Colonic mucosa (tissue), 4 donors: ENCODE measurements at places on chromosomes 7 and 10. TPM values are rescaled to one million over a fixed set of nuclear protein-coding genes. Genes with fewer than 3 reads are reported as not detected.

GRCh38 chr7:139989366-139990141 lies 73.2 kb downstream of the PARP12 start:
- no peak for DNase-seq

GRCh38 chr10:126041804-126042231 lies 145.5 kb downstream of the FANK1 start:
- DNase-seq: peak; percentile 61

SFMBT2 gene
- 2.3 TPM for total RNA-seq

DNA sequence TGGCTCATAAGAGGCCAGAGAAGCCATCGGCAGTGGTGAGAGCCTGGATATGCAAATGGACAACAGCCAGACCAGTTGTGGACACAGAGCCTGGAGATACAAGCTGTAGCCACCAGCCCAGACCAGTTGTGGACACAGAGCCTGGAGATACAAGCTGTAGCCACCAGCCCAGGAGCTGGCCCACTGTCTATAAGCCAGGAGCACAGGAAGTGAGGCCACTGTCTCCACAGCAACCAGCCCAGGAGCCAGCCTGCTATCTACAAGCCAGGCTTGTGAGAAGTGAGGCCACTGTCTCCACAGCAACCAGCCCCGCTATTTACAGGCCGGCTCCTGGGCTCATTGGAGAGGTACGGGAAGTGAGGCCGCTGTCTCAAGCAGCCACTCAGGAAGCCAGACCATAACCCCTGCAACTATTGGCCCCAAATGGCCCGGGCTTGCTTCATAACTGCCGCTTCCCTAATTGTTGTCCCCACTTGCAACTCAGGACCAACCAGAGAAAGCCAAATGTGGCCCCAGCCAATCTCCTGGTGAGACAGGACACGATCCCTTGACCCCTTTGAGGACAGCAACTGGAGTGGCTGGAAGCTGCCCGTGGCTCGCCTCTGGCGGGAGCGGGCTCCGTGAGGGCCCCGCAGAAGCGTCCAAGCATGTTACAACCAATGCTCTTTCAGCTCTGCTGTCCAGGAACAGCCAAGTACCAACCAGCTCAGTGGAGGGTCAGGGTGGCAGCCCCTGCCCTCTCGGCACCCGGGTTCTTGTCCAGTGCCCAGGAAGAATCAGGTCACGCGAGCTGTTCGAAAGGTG lies 44.1 kb upstream of the CNPY1 start:
- no peak for DNase-seq

GRCh38 chr7:43242628-43243255 lies 130.3 kb downstream of the HECW1 start:
- DNase-seq: no peak

ZNF853 gene
- 2.2 TPM for total RNA-seq

GRCh38 chr10:131111007-131111406 lies 200.5 kb downstream of the TCERG1L start:
- DNase-seq: no peak

GRCh38 chr10:49744924-49745605 lies 17.1 kb downstream of the OGDHL start:
- DNase-seq: no peak

PDE1C gene
- 2.7 TPM for total RNA-seq

CALML3 gene
- total RNA-seq: 0.40 TPM

- DNase-seq: no peak
Observed at GRCh38 chr7:95472581-95473161, 13.1 kb upstream of the ASB4 start.

- DNase-seq: no peak
Observed at GRCh38 chr10:132372516-132373095, 24.4 kb upstream of the PWWP2B start.

DNA sequence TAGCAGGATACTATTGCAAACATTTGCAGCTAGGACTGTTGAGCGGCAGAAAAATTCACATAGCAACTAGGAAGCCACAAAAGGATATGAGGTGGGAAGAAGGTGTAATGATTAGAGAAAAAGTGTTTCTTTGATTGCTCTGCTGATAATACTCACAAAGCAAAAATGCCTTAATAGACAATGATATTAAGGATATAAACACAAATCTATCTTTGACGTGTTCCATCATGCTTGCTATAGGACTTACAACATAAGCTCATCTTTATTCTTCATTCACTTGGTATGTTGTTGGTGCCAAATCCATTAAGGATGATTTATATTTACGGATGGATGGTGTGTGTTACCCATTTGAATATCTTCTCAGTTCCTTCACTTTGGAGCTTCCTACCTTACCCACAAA lies 309.3 kb downstream of the GPR37 start:
- no peak for DNase-seq

TCTN3 gene
- total RNA-seq: 32.0 TPM

DNA sequence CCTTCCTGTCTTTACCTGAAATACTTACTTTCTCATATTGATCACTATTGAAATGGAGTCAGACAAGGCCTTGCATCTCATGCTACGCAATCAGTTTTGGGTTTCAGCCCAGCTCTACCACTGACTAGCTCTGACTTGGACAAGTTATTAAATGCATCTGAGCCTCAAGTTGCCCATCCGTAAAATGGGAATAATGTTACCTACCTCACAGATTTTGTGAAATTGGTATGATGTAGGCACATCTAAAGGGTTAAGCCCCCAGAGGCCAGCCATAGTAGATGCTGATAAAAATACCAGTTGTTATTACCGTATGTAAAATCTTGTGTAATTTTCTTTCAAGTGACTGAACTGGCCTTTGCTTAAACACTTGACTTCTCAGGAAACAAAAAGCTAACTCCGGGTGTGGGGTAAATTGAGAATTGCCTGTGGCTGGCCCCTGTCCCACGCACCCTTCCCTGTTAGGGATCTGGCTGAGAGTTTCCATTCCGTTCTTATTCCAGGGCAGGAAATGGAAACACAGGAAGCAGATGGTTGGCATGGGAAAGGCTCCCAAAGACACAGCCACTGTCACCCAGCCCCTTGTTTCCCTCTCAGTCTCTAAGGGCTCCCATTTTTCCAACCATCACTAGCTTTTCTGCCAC lies 7.5 kb downstream of the DUSP5 start:
- no peak for DNase-seq

DNA sequence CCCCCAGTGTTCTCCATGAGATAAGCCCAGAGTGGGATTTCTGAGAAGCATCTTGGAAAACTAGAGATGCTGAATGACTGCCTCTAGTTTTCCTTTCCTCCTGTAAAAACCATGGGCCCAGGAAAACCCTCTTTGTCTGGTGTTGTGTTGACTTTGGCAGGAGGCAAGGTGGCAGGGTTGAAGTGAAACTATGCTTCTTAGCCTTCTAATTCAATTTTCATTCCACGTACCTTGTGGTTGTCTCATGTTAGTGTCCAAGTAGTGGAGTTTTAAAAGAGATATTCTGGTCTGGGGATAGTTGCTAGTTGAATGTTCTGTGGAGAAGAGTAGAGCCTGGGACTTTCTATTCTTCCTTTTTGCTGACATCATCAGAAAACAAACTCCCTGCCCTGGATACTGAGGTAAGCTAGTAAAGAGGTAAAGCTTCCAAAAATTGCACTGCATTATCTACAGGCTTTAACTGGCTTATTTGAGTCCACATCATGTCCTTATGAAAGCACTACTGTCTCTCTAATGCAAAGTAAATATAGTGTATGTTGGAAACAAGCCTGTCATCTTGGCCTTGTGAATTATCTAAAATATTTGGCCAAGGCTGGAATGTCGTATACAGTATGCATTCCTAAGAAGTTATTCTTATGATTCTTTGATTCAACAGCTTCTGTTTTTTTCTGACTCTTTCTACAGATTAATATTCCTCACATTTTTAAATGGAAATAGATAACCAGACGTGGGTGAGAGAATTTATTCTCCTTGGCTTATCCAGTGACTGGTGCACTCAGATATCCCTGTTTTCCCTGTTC lies at the start of gene OR2F2:
OR2F2 (plus strand) TSS at position 708 of the 800 bp plus-strand sequence; CDS start at position 708, 0 bp downstream.
- DNase-seq: no peak

DNA sequence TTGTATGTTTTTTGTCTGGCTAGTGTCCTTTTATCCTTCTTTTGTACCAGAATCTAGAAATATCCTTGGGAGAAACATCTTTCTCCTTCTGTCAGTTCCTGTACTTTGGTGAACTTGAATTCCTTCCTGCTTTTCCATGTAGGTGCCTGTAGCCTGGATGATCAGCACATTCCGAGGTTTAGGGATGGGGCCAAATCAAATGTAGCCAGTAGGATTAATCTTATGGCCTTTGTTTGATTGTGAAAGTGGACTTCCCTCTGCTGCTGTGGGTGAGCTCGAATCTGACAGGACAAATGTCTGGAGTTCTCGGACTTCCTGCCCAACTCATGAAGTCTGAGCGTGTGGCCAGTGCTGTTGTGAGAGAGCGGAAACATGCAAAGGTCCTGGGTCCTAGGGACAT lies 33.2 kb upstream of the NAMPT start:
- DNase-seq: no peak

DNA sequence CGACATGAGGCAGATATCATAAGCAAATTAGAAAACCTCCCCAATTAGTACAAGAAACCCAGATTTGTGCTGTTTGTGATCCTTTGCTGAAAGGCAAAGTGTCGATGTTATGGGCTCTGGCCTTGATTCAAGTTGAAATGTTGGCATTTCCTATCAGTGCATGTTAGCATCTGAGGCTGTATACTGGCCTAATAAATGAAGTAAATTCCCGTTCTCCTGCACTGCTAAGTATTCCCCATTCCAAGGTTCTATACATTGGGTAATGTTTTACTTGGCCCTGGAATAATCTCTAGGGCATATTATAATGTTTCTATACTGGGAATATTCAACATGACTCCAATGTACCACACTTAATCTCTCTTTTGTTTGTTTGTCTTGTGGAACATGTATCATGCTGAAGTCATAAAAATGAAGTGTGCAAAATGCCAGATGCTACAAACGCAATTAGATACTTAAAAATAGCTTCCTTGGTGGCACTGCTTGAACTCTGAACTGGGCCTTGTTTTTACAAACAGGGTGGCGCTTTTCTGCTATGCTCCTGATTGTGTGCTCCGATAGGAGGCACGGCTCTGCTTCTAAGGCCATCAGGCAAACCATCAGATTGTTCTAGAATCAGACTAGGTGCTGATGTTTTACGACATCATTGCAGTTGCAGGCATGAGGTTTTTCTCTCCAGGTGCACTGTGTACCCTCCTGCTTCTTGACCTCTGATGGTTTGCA lies 156.7 kb upstream of the TCF7L2 start:
- DNase-seq: peak; percentile 72

PITX3 gene
- not detected for total RNA-seq

- peak; percentile 79 for DNase-seq
Observed at GRCh38 chr10:79074732-79075131, 6.0 kb downstream of the ZMIZ1 start.

GRCh38 chr7:84368122-84368521 lies 173.5 kb upstream of the SEMA3A start:
- DNase-seq: no peak

KCND2 gene
- 0.08 TPM for total RNA-seq

- no peak for DNase-seq
Observed at GRCh38 chr10:47408606-47409005, 24.5 kb upstream of the ZNF488 start.

PON3 gene
- 3.5 TPM for total RNA-seq

FAM25G gene
- not detected for total RNA-seq

GRCh38 chr7:101620991-101621390 lies 8.1 kb downstream of the MYL10 start:
- no peak for DNase-seq

- no peak for DNase-seq
Observed at GRCh38 chr10:112208292-112208691, 24.7 kb upstream of the GPAM start.

DNA sequence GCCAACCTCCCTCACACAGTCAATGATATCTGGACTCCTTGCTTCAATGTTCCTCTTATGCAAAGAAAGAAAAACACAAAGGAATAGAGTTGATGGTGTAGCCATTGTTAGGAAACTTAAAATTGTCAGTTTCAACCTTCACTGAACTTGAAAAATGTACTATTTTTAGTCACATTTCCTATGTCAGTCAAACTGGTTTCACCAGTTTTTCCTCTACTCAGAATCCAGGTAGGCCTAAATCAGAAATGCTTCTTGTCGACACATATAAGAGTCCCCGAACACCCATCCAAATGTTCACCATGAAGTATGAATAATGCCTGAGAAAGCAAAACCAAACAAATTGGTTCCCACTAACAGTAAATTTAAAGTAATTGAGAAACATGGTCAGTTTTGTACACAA lies 42.4 kb upstream of the ZMYND11 start:
- no peak for DNase-seq

GRCh38 chr7:2496375-2496774 lies 20.2 kb upstream of the GRIFIN start:
- DNase-seq: no peak

DNA sequence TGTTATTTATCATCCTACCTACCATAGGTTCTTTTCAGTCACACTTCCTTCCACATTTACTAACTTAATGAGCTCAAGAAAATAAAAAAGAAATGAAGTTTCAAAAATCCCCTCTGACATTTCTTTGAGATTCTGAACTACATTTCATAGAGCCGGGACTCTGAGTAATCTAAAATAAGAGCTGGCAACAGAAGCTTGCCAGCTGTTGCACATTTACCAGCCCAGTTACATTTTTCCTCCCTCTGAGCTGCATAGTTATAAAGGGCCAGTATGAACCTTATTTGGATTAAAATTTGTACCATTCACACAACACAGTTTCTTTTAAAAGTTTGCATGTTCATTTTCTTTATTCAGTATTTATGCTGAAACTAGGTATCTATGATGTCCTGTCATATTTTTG lies 119.5 kb upstream of the CAV2 start:
- DNase-seq: no peak

IL2RA gene
- 1.7 TPM for total RNA-seq

- no peak for DNase-seq
Observed at GRCh38 chr7:39221901-39222300, 244.2 kb downstream of the POU6F2 start.

TEX47 gene
- not detected for total RNA-seq

DNA sequence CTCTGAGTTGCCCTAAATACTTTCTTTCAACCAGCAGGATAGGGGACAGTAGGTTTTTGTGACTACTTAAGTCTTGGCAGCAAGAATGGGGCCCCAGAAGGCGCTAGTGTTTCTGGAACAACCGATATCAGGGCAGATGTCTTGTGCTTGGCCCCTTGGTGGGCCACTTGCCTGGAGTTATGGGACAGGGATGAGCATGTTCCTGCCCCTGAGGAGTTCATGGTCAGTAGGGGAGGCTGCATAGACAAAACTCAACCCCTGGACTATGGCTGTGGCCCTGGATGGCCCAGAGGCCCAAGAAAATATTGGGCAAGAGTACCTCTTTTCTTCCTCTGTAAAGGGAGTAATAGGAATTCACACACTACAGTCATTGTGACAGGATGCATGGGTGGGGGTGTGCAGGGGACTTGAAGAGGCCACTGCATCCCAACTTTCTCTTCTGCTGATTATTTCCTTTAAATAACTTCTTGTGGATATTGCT lies 57.7 kb upstream of the IGFBP3 start:
- DNase-seq: peak; percentile 10

DNA sequence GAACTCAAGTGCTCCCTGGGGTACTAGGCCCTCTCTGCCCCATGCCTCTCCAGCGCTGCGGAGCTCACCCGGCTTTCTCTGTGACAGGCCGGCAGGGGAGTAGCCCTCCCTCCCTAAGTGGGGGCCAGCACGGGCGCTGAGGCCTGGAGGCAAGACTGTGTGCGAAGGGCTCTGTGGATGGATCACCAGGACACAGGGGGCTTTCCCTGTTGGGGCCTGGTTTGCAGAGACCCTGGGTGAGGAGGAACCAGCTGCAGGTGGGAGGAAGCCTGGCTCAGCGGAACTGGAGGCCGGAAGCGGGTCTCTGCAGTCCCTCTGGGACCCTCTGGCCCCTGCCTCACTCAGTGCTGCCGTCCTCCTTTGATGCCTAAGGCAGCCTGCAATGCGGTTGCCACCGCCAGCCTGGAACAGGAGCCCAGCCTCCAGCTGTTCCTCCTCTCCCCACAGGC lies 106.0 kb downstream of the CYTH3 start:
- DNase-seq: no peak

TACR2 gene
- total RNA-seq: 18.8 TPM

RELN gene
- 1.1 TPM for total RNA-seq

GRCh38 chr7:99109108-99110051 lies 34.5 kb downstream of the SMURF1 start:
- no peak for DNase-seq
